ENCODE measurements at places on chromosomes 1 and 21.
A peak's percentile ranks its signal among the peaks of the same experiment; 100 is the strongest.

DNA sequence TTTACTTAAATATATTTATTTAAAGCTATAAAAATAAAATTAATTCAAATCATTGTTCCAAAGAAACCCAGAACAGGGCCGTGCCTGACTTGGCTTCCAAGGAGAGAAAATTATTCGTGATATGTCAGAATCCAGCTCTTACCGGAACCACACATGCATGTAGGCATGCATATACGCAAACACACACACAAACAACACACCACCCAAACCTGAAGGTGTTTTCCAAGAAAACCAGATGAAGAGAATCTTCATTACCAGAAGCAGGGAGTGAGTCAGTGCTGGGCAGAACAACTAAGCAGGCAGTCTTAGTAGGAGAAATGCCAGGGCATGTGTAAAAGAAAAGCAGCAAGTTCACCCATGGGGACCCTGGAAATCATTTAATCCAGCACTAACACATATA is 432.0 kb upstream of the BEND5 start:
- DNase-seq, result no peak

DNA sequence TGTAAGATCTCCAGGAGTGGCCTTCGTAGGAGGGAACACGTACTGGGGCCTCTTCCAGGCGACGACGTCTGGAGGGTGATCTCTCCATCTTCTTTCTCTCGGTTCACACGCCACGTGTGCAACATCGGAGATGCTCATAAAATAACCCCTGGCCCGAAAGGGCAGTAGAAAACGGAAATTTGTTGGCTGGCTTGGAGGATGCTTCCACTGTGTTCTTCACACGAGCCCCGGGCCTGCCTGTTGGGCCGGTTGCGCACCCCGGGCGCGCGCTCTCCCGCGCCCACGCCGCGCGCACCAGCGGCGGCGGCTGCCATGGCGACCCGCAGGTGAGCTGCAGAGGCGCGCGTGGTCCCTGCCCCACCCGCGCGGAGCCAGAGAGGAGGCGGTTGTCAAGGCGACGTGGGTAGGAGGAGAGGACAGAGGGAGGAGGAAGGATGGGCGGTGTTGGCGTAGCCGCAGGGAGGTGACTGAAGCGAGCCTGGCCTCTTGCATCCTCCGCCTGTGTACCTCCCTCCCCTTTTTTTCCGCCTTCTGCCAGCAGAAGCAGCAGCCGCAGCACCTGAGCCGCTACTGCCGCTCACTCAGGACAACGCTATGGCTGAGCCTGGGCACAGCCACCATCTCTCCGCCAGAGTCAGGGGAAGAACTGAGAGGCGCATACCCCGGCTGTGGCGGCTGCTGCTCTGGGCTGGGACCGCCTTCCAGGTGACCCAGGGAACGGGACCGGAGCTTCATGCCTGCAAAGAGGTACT is at the start of gene ELAPOR1:
Gene ELAPOR1, plus strand, starts transcription at position 526 of the 752 bp plus-strand sequence. Its CDS starts 69 bp downstream, at position 595.
- DNase-seq, result peak; percentile 87

DNA sequence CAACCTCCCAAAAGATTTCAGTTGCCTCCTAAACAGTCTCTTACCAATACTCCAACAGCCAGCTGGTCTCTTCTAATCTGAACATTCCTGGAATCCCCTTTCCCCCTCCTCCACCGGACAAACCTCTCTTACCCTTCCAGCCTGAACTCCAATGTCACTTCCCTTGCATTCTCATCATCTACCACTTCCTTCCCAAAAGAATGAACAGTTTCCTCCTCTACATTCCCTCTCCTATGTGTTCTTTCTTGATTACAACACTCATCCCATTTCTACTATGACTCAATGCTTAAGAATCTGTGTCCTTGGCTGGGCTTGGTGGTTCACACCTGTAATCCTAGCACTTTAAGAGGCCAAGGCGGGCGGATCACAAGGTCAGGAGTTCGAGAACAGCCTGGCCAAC is 417.1 kb downstream of the SETD4 start:
- DNase-seq, result no peak

DNA sequence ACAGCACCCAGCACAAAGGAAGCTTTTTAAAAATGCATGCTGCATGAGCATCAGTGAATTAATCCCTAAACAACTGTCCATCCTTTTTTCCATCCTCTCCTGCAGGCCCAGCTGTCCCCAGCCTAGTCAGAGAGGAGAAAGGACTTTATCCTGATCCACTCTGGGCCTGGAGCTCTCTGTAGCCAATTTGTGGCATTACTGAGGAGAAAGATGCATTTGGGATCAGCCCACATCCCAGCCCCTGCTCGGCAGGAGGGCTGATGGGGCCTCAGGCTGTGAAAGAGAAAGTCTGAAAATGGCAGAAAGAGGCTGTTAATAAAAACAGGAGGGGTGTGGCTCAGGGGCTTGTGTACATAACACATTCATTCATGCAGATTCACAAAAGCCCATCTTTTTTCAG is 37.5 kb upstream of the ATP2B4 start:
- DNase-seq, result no peak

- no peak for DNase-seq
Observed at GRCh38 chr1:223833948-223834347, 11.8 kb downstream of the TP53BP2 start.

GRCh38 chr21:46627726-46628125 is 7.7 kb upstream of the PRMT2 start:
- no peak for DNase-seq

DNA sequence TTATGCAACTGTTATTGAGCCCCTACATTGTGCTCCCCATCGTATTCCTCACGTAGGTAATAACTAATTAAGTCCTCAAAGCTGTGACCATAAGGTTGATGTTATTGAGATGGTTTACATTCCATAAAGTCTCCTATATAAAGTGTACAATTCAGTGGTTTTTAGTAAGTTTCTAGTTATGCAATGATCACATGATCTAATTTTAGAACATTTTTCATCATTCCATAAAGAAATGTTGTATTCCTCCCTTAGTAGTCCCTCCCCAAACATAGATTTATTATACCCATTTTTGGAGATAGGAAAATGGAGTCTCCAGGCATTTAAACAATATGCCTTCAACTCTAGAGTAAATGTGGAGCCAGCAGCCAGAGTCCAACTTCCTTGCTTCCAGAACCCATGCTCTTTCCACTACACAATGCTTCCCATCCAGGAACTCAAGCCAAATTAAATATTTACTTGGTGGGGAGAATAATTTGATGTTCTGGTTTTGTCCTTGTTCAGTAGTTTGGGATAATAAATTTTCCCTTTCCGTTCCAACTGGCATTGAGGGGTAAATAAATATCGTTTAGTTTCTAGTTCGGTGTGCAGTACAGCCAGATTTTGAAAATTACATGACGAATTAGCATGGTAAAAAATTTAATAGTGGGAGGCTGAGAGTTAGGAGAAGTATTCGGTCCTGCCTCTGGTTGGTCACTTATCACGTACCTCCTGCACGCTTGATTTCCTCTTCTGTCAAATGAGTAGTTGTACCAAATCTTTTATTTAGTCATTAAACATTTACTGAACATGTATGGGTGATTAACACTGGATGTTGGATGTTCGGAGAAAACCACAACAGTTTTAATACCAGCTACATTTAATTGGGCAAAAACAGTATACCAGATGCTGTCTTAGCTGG is 66.3 kb downstream of the CACHD1 start:
- DNase-seq, result no peak

Measured in T-helper 17 cell (primary cell).